SK-N-DZ (cell line): ENCODE measurements at places on chromosomes 6 and 20.

DNA sequence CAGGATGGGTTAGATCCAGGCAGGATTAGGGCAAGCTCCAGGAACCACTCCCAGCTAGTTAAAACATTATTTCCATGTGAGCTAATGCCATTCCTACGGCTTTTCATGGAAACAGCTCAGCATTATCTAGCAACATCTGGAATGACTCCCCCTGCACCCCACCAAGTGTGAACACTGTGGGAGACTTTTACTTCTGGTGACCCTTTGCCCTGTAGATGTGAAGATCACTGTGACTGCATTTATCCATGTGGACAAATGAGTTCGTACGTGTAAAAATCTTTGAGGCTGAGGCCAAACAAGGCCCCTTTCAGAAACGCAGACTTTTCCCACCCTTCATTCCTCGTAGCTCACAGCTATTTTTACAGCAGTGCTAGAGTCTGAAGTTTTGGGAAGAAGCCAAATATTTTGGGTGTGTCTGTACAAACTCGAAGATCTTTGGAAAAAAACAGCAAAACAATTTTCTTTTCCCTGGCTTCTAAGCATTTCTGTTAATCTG lies 221.8 kb upstream of the SOX4 start:
- no peak for DNase-seq

DNA sequence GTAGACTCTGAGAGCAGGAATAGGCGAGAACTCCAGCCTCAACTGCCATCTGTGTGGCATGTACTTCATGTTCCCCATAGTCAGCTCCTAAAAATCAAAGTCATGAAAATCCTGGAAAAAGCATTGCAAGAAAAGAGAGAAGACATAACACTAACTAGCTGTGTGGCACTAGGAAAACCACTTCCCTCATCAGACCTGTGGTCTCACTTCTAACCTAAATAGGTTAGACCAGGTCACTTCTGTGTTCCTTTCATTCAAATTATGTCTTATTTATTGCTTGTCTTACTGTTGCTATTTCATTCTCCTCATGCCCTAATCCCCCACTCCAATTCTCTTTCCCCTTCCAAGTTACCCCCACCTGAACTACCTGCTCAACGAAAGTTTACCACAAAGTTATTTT lies 70.2 kb downstream of the TNFRSF21 start:
- no peak for DNase-seq

DNA sequence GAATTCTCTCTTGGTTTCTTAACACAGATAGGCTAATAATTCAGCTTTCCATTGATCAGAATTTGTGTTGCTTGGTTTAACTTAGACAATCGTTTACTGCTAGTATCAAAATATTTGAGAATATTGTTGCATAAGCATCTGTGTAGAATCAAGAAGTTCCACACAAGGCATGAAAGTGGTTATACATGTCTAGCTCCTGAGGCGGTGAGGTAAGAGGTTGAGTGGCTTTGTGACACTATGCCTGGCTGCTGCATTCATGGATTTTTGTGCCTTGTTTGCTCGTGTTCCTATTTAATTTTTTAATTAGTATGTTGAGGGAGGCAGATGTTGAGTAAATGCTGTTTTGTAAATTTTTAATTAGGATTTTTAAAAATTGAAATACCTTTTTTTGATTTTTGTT lies 10.2 kb downstream of the PKIB start:
- no peak for DNase-seq

DNA sequence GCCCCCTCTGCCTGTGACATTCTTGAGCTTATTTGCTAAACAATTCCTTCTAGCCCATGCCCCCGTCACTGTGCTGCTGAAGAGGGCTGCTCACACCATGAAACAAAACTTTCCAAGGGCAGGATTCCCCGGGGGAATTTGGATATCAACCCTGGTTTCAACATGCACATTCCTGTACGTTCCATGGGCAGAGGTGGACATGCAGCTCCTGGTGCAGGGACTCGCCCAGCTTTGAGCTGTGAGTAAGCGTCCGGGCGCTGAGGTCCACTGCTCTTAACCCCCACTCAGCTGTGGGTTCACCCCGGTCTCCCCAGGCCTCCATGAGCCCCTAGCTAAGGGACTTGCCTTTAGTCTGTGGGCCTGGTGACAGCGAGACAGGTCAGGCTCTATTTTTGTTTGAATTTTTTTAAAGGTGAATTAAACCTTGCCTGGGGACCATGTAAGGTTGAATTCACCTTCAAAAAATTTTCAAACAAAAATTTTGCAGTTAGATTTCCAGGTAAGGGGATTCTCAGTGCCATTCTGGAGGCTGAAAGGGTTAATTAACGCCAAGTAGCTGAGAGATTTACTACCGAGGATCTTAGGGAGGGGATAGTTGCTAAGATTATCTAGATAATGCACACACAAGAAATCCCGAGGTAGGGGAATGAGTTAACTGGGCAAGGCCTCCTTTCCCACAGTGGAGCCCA lies 70.3 kb upstream of the SLC22A23 start:
- no peak for DNase-seq

DNA sequence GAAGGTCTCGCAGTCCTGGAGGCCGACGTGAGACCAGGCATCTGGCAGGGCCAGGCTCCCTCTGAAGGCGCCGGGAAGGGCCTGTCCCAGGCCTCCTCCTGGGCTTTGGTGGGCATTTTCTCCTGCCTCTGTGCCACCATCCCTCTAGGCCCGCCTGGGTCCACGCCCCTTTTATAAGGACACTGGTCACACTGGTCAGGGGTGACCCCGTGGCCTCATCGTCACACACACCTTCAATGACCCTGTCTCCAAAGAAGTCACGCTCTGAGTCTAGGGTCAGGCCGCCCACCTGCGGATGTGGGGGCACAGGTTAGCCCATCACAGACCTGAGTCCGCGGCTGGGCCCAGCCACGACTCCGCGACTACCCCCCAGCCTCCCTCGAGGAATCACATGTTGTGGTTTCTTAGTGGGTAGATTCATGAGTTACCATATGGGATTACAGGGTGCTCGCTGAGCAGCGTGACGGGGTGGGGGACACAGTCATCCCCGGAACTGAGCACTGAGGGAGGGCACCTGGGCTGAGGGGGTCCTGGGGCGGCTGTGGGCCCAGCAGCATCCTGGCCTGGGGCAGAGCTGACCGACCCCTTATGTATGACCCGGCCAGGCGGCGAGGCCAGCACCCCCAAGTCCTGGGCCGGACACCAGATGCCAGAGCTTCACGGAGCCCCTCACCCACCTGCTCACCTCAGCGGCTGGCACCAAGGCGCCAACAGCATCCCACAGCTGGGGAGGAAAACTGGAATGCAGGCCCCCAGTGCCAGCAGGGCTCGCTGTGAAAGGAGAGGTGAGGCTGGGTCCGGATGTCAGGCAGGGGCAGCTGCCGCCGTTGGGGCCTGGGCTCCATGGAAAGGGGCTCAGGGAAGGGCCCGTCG lies 115.9 kb downstream of the DLL1 start:
- no peak for DNase-seq

GRCh38 chr20:61965606-61966491 lies 99.8 kb downstream of the TAF4 start:
- no peak for DNase-seq

- DNase-seq, result no peak
These were observed 23.5 kb downstream of the ZBTB9 start for GRCh38 chr6:33477864-33478263.

DNA sequence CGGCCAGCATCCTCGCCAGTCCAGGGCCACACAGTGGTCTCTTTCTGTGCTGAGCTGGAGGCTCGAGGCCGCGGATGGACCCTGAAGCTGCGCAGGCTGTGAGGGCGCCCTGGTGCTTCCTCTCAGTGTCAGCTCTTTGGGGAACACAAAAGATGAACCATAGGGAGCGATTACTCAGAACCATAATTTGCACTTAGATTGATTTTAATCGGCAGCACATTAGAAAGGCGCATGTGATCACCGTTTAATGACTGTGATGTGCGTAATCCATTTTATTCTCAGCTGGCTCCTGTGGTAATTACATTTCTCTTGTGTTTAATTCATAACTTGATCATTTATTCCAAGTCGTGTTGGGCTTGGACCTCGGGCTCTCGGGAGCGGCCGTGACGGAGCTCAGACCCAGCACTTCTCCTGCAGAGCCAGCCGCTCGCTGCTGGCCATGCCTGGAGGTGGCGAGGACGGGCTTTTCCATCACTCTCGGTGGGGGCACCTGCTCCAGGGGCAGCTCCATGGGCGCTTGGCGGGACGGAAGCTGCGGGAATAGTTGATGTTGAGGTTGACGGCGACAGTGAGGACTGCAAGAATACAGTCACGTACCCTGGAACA lies 25.6 kb upstream of the NTSR1 start:
- no peak for DNase-seq

DNA sequence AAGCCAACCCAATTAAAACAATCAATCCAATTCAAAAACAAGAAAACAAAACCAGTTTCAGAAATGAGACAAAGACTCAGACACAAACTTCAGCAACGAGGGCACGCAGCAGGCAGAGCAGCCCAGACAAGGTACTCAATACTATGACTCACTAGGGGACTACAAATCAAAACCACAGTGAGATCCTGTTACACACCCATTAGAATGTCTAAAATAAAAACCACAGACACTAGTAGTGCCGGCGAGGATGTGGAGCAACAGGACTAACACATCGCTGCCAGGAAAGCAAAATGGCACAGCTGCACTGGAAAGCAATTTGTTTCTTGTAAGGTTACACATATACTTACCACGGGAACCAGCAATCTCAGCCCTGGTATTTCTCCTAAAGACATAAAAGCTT lies 28.4 kb upstream of the MAS1L start:
- DNase-seq, result no peak

DNA sequence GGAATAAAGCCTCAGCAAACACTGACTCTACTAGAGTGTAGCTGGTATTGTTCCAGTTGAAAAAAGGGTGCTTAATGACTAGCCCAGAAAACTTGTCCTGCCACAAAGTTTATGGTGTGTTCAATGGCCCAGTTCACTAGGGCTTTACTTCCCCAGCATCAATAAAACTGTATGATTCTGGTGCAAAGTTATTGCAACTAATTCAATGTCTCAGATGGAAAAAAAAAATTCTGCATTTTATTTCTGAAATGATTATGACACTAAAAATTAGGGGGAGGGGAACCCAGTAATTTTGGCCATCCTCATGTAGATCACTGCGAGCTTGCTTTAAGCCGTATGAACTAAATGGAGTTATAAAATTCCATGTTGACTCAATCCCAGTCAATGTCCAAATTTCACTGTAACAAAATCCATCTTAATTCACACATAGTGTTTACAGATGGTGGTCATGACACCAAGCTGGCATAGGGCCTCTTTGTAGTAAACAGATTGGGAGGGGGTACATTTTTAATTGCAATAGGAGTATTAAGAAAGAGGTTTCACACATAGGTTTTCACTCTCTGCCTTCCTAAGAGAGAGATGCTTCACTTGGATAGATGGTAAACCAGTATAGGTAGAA lies 41.2 kb downstream of the PTPRK start:
- no peak for DNase-seq

DNA sequence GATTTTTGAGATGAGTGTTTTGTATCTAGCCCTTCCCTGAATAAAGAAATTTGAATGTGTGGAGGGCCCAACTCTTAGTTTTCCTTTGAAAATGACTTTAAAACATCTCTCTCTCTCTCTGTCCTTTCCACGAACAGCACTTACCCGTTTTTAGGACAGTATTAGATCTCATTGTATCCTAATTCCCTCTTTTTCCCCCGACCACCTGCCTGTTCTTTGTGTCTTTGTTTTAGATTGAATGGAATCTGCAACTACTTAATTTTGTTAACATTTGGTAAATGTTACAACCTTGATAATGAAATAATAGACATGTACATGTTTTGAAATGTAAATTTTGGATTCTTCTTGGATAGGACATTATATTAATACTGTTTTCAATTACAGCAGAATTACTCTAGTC lies 3.1 kb downstream of the DSP start:
- no peak for DNase-seq

- no peak for DNase-seq
These were observed 80.6 kb upstream of the PREP start for GRCh38 chr6:105483492-105483891.

- no peak for DNase-seq
These were observed 70.8 kb downstream of the NDUFAF5 start for GRCh38 chr20:13855613-13856012.

DNA sequence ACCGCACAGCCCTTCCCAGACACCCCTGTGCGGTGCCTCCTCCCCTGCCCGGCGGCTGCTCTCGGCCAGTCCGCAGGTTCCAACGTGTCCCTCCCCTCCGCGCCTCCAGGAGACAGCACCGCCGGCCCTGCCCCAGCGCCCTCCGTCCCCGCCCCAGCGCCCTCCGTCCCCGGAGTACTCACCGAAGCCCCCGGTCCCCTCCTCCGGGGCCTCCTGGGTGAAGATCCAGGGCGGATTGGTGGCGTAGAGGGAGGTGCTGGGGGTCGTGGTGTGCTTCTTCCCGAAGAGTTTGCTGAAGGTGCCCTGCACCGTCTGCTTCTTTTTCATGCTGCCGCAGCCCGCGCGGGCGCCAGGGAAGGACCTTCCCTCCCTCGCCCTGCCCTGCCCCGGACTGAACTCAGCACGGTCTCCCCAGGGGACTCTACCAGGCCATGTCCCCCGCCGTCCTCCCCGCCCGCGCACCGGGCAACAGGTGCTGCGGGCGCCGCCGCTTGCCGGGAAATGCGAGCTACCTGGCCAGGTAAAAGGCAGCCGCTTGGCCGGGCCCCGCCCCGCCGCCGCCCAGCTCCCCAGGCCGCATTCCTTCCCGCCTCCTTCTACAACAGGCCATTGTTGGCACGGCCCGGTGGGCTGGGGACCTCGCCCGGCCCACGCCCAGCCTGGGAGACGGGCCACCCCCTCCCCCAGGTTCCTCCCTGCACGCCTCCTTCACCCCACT lies at the start of gene C6orf132:
TSS of gene C6orf132 (minus strand) at position 503 of the 718 bp plus-strand sequence. CDS start at position 327, 176 bp downstream.
- DNase-seq, result no peak

GRCh38 chr20:577167-577791 lies 32.8 kb downstream of the TCF15 start:
- peak; percentile 87 for DNase-seq

DNA sequence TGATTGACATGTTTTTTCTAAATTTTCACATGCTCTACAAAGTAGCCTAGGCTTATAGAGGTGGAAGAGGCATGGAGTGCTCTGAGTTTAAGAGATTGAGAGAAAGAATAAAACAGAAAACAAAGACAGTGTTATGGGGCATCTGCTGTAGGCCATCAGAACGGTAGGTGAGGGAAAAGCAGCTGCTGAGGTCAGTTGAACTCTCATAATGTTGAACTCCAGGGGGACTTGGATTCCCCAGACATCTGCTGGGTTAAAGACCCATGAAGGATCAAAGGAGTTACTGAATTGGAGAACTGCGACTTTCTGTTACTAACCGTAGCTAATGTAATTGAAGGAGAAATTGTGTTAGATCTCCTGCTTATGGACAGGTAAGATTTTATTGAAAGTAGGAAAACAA lies 333.9 kb downstream of the TFAP2B start:
- DNase-seq, result no peak

DNA sequence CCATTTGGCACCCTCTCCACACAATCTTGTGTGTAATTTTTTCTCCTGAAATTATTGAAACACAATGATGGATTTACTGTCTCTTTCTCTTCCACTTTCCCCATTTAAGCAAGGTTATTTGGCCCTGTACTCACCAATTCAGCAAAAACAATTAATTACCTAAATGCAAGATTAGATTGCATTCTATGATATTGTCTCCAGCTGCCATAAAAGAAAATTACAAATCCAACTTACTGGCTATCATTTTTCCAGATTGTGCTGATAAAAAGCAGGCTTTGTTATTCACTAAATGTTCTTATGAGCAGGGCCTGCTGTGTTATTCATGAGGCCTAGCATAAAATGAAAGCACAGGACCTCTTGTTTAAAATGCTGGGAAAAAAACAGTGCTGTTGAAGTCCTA lies 95.8 kb upstream of the IRAK1BP1 start:
- DNase-seq, result peak; percentile 77

GRCh38 chr6:170370416-170370815 lies 63.9 kb downstream of the FAM120B start:
- no peak for DNase-seq
